CMK (cell line): ENCODE measurements at places on chromosomes 6 and 20.

DNA sequence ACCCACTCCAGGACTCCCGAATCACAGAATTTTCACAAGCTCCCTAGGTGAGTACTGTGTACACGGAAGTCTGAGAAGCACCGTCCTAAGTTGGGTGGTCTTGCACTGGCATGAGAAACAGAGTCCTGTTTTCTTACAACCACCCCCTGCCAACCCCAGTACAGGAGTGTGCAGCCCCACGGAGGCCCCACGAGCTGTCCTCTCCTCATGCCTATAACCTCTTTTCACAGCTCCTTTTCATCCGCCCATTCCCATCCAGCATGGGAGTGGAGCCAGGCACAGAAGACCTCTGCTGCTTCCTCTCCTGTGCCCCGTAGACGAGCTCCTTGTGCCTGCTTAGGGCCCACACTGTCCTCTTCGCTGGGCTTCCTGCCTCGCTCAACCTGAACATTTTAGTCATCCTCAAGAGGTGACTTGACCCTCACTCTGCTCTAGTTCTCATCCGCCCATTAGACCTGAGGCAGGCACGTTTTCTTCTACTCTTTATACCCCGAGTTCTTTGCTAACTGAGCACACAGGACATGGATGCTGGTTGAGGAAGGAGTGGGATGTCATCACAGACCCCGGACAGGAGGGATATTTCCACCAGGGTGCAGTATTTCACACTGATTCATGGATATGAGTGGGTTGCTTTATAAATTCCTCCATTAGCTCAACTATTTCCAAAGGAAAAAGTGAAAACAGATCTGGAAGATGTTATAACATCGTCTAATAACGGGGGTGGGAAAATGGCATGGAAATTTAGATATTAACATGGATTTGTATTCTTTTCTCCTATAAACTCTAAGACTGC lies 160.5 kb downstream of the TTLL2 start:
- DNase-seq: no peak

GRCh38 chr6:10587656-10588406 lies 66.7 kb downstream of the GCNT2 start:
- no peak for DNase-seq

- DNase-seq: no peak
These were observed 59.0 kb downstream of the SLC23A2 start for GRCh38 chr20:4942331-4942730.

DNA sequence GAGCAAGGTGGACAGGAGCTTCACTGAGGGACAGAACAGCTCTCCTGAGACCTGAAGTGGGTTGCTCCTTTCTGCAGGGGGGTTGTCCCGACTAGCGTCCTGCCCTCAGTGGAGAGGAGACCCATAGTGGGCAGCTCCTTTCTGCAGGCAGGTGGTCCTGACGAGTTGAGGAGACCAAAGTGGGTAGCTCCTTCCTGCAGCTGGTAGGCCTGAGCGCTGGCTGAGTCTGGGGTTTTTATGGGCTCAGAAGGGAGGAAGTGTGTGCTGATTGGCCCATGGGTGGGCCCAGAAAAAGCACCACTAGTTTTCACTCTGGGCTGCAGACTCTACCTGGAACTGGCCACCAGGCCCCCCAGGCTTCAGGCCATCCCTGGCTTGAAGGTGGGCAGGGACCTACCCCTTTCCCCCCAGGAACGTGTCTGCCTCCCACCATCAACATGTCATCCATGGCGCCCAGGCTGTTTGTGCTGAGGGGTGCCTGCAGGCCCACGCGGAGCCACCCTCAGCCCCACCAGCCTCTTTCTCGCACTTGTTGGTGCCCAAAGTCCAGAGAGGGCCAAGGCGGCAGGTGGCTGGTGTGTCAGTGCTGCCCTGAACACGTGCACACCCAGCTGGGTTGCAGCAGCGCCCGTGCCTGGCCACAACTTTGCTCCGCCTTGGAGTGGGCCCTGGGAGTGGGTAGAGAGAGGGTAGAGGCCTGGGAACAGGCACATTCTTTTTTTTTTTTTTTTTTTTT lies 1.6 kb upstream of the DEK start:
- no peak for DNase-seq

GRCh38 chr20:51747182-51747911 lies 20.8 kb downstream of the ATP9A start:
- no peak for DNase-seq

DNA sequence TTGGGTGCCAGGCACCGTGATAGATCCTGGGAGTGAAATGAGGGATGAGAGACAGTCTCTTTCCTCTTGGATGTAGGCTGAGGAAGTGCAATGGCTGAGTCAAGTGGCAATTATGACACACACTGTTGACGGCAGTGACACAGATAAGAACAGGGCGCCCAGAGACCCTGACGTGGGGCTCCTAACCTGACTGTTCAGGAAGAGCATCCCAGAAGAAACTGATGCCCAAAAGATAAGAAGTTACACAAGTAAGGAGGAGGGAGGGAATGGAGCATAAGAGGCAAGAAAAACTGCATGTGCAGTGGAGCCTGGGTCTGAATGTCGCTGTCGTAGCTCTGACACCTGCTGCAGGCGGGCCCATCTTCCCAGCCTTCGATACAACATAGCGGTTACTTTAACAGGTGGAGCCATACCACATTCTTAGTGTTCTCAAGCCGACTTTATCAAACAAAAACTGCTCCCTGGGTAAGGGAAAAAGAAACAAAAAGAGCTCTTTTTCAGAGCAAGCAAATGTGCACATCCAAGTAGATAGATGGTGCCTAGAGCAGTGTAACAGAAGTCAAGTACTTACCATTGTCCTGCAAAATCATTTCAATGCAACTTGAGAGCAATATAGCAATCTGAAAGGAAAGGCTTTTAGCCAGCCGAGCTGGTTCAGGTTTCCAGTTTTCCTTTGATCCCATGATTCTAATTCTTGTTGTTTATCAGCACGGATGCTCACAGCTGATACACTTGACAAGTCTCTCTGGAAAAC lies 463.9 kb upstream of the JARID2 start:
- no peak for DNase-seq

GRCh38 chr6:150887978-150888563 lies 22.6 kb downstream of the MTHFD1L start:
- no peak for DNase-seq

DNA sequence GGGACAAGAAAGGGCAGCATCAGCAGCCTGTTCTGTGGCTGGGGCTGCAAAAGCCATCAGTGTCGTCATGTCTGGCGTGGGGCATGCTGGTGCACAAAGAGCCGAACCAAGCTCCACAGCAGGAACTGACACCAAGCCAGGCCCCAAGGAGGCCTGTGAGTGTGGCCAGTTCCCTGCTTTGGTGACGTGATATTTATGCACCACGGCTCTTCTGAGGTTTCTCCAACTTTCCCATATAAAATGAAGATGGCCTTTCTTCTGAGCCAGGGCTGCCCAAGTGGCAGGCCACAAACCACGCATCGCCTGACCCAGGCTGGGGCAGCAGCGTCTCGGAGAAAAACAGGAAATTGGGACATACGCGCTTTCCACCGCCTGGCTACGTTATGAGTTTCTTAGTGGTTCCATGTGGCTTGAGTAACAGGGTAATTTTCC lies 109.9 kb downstream of the RIN2 start:
- DNase-seq: no peak

DNA sequence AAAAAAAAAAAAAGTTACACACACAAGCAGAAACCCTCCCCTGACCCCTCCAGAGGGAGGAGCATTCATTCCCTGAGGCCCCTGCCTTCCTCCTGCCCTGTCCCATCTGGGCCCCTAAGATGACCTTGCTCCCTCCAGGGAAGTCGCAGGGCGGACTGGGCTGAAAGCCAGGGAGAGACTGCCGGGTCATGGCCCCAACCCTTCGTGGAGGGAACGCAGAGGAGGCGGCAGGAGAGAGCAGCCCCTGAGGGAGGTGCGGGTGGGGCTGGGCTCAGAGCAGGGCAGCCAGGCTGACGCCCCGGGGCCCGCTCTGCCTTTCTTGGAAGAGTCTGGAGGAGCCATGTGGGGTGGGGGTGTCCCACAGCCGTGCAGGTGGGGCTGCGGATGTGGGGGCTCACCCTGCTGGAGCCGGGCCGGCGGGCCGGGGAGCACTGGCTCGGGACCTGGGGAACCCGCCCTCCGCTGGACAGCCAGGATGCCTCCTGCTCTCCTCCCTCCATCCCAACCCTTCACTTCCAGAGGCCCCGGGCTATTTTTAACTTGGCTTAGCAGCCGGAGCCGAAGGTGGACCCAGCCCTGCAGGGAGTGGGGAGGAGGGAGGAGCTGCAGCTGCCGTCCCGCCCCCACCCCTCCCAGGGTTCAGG lies 15.0 kb upstream of the ABHD16B start:
- peak; percentile 80 for DNase-seq

DNA sequence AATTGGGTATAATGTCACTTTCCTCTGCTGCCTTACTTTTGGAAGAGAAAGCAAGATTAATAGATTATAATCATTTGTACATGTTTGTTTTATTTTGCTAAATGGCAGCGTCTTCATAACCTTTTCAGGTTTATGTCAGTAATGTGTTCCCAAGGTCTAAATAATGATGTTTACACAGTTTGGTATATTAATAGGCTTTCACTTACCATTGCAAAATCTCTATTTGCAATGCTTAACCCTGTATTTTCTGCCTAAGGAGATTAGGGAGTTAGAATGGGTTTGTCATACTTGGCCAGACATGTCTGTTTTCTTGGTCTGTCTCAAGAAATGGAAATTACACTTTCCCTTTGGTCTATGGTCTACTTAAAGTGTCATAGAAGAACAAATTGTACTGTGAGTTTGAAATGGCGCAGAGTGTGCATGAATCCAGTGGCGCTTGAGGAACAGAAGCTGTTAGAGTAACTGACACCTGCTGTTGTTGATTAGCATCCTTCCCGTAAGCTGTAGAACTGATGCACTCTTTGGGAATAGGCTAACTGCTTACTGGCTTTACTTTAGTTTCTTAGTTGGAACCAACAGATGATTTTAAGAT lies 261.1 kb downstream of the SAMD5 start:
- no peak for DNase-seq

GRCh38 chr6:115984809-115985208 lies 75.9 kb downstream of the FRK start:
- no peak for DNase-seq

GRCh38 chr6:2748183-2748582 lies 2.5 kb downstream of the MYLK4 start:
- no peak for DNase-seq

GRCh38 chr6:6256259-6256658 lies 64.2 kb downstream of the F13A1 start:
- DNase-seq: no peak

GRCh38 chr20:26209171-26209941 lies 512.7 kb upstream of the ZNF337 start:
- DNase-seq: peak; percentile 3

- no peak for DNase-seq
These were observed 143.9 kb upstream of the INSM1 start for GRCh38 chr20:20223981-20224380.

DNA sequence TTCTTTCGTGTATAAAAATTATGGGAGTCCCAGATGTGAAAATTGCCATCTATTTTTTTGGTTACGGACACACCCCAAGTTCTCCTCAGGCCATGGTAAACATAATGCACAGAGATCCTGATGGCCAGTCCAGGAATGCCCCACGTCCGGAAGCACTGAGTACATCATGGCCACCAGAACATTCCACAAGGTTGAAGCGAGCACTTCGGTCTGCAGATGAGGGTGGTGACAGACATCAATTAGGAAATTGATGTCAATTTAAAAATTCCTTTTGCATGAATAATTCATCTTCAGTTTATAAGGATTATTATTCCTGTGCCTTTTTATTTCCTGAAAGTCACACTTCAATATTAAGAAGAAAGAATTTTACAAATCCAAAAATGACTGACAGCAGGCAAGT lies 13.2 kb upstream of the EXOC2 start:
- no peak for DNase-seq

- no peak for DNase-seq
These were observed 24.6 kb downstream of the COL11A2 start for GRCh38 chr6:33167374-33168283.

DNA sequence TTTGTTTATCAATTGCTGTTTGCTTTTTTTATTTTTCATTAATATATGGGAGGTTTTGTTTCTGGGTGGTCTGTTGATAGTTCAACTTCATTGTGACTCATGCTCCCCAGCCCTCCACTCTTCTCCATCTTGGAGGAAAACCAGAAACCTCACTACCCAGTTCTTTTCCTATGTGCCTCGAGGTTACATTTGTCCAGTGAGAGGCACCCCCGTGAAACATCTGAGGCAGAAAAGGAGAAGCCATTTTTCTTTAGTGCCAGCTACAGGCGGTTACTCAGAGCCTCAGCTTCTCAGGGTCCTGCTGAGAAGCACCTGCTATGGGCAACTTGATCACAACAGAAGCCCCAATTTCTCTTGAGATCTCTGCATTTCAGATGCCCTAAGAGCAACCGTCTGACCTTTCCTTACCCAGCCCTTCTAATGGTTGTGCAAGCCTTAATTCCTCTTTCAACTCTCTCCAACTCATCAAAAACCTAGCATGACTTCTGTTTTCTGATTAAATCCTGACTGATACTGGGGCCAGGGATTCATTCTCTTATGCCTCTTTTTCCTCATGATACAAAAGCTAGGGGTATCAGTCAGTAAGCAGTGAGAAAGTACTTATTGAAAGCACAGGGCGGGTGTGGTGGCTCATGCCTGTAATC lies 144.6 kb downstream of the ELOVL4 start:
- DNase-seq: no peak

DNA sequence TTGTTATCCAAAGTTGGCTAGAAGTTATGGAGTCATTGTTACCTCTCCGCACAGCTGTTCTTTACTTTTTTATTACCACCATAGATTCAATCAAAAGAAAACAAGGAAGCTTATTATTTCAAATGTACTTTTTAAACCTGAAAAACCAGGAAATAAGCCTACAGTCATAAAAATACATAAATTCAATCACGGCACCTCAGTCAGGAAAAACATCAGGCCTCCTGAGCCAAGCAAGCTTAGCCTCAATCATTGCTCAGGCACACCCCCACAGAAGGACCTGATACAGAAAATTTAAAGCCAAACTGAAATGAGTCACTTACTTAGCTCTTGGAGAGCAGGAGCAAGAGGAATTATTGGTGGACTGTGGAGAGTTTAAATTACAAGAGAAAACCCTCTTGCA lies 44.3 kb downstream of the MARCKS start:
- no peak for DNase-seq

- DNase-seq: no peak
These were observed 20.7 kb upstream of the UTRN start for GRCh38 chr6:144264270-144265060.

GRCh38 chr6:134345789-134346188 lies 27.9 kb upstream of the SGK1 start:
- no peak for DNase-seq

- no peak for DNase-seq
These were observed 5.4 kb upstream of the ZNFX1 start for GRCh38 chr20:49283176-49283702.

- DNase-seq: no peak
These were observed 3.1 kb upstream of the LAMA5 start for GRCh38 chr20:62370115-62370806.

- no peak for DNase-seq
These were observed 42.6 kb upstream of the ZNFX1 start for GRCh38 chr20:49320460-49320859.

GRCh38 chr20:61753316-61753942 lies 312.3 kb downstream of the TAF4 start:
- no peak for DNase-seq

GRCh38 chr6:157586476-157587126 lies 205.6 kb downstream of the ZDHHC14 start:
- DNase-seq: no peak

- no peak for DNase-seq
These were observed 56.3 kb upstream of the CD93 start for GRCh38 chr20:23142162-23143050.

- DNase-seq: peak; percentile 20
These were observed 34.2 kb downstream of the GSS start for GRCh38 chr20:34921436-34921835.
